ENCODE measurements at places on chromosomes 2 and 18.
A peak's percentile ranks its signal among the peaks of the same experiment; 100 is the strongest.

DNA sequence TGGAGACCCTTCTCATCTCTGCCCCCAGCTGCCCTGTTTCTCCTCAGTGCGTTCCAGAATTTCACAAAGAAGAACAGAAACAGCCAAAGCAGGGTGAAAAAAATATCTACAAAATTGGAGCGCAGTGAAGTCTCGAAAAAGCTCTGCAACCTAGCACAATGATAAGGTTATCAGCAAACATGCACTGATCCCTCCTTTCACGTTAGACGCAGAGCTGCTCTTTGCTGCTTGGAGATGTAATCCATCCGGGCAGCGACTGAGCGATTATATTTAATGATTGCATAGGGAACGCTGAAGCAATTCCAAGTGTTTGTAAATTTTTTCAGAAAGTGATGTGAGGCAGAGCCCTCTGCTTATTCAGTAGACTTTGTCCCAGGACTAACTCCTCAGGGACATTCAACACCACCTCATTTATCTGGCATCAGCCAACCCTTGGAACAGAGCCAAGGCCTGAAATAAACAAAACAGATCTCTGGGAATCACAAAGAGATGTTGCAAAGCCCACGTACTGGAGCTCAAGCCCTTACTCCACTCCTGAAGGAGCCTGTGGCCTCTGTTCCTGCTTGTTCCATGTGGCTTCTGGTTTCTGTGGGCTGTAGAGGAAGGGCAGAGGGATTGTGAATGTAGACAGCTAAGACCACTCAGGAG, 172.6 kb upstream of the BCL2L11 start:
- no peak for DNase-seq

- DNase-seq, result no peak
Measured at GRCh38 chr2:56195563-56195962, 11.8 kb downstream of the CCDC85A start.

DNA sequence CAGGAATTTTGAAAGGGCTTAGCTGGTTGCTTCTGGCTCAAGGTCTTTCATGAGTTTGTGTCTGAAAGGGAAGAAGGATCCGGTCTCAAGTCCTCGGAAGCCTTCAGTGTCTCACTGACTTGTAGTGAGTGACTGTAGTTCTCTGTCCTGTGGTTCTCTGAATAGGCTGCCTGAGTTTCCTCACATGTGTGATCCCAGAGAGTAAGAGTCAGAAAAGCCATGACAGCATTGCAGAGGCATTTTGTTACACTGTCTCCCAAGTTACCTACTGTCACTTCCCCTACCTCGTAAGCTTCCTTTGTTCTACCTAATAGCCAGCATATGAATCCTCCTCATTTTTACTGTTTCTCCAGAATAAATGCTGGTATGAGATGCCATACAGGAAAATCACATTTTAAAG, 709.1 kb upstream of the CHAC2 start:
- peak; percentile 47 for DNase-seq

GRCh38 chr18:61531891-61532290, 198.7 kb downstream of the CDH20 start:
- no peak for DNase-seq

- DNase-seq, result no peak
Measured at GRCh38 chr18:48641981-48642380, 103.2 kb downstream of the CTIF start.
